GM06990 (cell line): ENCODE measurements at places on chromosomes 2 and 18.

- DNase-seq: no peak
These were observed 419.9 kb upstream of the HS6ST1 start for GRCh38 chr2:128738446-128739110.

DNA sequence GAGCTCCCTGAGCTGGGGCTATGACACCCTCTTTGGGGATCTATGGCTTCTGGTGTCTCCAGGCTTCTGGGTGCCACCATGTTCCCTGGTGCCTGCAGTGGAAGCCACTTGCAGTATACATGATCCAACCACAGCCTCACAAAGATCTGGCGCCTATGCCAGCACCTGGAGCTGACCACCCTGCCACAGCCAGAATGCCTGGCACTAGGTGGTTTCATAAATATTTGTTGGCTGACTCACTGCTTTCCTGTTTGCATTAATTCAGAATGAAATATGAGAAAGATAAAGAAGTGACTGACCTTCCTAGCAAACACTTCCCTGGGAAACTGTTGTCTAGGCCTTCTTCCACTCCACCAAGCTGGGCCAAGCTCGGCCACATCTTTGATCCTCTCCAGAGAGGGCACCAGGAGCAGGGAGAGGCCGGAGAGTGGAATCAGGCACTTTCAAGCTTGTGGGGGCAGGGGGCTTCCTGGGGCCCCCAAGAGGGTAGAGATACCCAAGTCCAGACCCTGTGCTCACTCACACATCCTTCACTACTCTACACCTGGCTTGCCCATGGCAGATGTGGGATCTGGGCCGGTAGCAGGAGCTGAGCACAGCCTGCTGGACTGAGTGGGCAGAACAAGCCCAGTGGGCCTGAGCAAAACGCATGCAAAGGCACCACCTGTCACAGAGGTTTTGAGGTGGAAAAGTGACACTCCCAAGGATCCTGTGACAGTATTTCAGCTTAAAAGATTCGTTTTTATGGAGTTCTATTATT, 565.7 kb downstream of the SLC4A3 start:
- no peak for DNase-seq

DNA sequence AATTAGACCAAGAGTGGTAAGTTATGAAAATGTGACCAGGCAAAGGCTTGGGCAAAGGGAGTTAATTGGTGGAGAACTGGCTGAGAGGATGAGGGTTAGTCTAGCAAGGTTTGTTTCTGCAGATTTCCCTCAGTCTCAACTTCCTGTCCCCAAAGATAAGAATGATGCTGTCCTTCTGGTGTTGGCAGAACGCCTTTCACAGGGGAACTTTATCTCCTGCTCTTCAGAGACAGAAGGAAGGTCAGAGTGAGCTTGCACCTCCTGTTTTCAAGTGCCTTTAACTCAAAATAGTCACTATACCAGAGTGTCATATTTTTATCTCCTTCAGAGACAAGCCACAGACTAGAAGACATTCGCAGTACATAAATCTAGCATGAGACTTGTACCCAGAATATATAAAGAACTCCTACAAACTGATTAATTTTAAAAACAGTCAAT, 95.7 kb downstream of the TEX51 start:
- no peak for DNase-seq

GRCh38 chr2:230902180-230902899, 22.7 kb downstream of the GPR55 start:
- DNase-seq: peak; percentile 42

DNA sequence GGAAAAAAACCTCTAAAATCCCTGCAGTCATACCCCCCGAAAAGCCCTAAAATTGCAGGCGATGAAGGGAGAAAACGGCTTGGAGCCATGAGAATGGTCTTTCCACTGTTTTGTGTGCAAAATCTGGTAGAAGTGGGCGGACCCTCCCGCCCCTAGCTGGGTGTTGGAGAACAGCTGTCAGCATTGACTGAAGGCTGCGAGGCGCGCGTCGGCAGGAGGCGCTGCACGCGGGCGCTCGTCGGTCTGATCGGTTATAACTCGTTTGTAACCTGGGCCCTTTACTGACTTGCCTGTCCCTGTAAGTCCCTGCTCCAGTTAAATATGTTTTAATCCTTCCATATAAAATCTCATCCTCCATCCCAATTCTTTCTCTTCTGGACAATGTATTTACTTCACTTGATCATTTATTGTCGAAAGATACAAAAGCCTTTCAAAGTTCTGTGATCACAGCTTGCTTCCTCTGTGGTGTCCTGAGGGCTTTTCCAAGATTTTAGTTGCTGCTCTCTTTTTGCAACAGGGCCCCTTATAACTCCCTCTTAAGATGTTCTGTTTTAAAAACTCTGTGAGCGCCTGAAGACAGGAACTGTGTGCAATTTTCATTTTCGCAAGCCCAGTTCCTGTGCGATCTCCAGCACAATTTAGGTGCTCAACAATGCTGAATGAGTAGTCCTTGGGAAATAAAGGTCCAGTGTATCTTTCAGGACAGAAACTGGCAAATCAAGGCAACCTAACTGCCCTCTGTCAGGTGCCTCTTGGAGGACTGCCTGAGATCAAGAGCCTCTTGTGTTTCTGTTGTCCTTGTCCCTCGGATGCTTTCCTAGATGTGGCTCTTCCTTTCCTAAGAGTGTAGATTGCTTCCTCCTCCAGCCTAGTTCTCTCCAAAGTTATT, 918 bp upstream of the HNRNPLL start:
- DNase-seq: peak; percentile 88

DNA sequence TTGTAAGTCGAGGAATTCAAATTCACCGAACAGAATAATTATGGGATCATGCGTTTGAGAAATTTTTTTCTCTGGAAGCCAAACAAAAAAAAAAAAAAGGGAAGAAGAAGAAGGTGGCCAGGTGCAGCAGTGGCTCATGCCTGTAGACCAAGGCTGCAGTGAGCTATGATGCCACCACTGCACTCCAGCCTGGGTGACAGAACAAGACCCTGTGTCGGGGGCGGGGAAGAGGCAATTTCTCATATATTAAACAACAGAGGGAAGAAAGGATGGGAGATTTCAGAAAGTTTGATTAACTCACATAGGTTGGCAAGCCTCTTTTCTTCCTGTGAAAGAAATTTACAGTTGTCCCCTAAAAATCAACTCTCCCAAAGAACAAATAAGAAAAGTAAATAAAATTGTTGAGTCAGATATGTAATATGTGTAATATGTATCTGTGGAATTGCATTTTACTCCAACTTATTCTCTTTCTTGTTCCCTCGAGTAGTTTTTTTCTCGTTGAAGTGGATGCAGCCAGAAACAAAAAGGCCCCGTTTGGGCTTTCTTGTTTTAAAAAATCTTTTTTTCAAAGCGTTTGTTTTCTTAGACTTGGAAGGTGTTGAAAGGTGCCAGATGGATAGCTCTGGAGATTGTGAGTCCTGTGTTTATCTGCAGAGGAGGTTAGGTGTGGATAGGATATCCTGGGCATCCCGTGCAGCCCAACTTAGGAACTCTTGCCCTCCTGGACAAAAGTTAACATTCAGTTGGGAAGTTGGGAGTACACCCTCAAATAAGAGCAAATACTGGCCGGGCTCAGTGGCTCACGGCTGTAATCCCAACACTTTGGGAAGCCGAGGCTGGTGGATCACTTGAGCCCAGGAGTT, 25.4 kb upstream of the FMNL2 start:
- DNase-seq: no peak

DNA sequence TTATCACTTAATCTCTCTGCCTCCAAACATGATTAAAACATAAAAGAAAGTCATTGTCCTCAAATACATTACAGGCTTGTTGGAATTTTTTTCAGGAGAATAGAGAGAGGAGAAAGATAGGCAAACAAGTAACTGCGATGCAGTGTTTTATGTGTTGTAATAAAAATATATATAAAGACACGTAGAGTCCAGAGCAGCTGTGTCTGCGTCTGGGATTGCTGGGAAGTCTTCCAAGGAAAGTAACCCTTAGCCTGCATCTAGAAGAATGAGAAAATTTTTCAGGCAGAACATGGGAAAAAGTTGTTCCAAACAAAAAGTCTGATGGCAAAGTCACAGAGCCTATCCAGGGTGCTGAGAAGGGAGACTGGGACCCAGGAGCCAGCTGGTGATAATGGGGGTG, 91.8 kb upstream of the ST6GAL2 start:
- DNase-seq: no peak

- DNase-seq: no peak
These were observed 16.9 kb upstream of the KCNG3 start for GRCh38 chr2:42510608-42511243.

DNA sequence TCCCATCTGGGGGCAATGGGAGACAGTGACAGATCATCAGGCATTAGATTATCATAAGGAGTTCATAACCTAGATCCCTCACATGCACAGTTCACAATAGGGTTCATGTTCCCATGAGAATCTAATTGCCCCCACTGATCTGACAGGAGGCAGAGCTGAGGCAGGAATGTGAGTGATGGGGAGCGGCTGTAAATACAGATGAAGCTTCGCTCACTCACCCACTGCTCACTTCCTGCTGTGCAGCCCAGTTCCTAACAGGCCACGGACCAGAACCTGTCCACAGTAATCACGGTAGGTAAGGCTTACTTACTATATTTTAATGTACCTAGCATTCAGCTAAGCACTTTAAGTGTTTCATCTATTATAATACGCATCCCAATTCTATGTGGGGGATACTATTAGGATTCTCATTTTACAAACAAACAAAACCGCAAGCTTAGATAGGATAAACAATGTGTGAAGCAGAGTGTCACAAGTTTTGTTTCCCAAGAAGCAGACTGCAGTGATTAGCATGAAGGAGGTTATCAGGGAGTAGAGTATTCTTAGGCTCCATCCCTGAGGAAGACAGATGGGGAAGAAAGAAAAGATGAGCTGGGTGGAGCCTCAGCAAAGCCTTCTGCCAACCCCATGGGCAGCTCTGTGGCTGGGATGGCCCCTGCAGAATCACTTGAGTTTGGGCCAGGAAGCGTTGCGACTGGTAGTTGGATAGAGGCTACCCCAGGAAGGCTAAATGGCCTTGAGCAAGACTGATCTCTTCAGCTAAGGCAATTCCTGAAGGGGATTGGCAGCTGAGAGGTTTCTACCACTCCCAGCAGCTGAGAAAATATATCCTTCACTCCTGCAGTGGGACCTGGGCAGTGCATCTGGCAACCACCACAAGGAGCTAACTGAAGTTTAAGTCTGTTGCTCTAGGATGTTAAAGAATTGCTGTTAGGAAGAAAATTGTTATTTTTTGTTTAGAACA, 133.1 kb downstream of the MREG start:
- no peak for DNase-seq
